ENCODE measurements at places on chromosomes 7 and 10.

DNA sequence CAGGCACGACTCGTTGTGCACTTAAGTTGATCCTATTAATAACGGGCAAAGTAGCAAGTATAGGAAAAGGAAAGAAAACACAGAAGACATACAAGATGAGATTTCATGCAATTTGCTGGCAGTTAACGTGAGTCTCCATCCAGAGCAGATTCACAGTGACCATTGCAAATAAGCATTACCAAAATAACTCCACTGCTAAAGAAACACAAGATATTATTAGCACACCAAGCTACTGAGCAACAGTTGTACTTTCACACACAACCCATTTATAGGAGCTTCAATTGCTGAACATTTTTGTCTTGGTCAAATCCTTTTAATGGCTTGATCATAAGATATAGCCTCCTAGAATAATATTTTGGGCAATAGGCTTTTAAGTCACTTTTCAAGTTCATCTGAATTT, 187.7 kb upstream of the HGF start:
- no peak for DNase-seq

DNA sequence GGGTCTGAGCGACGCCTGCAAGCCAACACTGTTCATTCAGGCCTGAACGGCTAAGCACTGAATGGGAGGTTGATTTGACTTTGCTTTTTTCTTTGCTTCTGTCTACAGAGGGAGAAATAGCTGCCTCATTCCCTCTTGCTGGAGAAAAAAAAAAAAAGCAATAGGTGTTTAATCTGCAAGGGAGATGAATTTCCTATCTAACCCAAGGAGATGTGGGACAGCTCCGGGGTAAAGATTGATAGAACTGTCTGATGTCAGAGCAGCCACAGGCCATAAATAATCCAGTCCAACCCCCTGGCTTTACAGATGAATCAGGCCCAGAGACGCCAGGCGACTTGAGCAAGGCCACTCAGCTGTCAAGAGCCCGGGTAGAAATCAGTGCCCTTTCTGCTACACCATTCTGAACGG, 168.0 kb downstream of the ARHGAP12 start:
- no peak for DNase-seq

- no peak for DNase-seq
These were observed 180.5 kb downstream of the ZNF365 start for GRCh38 chr10:62554632-62555199.

GRCh38 chr10:123743441-123744223, 77.5 kb downstream of the GPR26 start:
- no peak for DNase-seq

- DNase-seq: no peak
These were observed 386.0 kb downstream of the SEMA3D start for GRCh38 chr7:84800846-84801245.

DNA sequence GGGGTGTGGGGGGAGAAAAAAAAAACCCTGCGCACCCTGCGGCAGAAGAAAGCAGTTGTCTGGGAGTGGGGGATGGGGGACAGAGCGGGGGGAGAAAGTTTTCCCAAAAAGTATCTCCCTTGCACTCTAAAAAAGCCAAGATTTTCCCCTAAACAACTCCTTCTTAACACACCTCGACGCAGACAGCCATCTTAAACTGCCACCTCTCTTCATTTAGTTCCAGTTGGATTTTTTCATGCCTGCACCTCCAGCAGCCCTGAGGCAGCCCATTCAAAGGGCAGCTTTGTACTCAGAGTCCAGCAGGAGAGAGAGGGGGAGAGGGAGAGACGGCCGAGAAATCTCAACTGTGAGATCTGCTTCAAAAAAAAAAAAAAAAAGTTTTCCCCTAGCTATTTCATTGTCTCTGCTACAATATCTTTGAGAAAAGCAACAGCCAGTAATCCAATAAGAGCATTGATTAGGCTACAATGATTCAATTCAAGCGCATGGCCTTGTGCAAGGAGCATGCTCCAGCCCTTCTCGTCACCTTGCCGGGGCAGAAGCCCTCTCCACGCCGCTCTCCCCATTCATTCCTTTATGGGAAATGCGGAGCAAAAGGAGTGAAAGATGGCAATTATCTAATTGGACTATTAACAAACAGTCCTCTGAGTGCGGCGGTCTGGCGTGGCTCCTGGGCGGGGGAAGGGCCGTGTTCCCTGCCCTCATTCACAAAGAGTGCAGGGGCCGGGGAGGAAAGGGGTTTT, 939 bp upstream of the VAX1 start:
- DNase-seq: no peak

DNA sequence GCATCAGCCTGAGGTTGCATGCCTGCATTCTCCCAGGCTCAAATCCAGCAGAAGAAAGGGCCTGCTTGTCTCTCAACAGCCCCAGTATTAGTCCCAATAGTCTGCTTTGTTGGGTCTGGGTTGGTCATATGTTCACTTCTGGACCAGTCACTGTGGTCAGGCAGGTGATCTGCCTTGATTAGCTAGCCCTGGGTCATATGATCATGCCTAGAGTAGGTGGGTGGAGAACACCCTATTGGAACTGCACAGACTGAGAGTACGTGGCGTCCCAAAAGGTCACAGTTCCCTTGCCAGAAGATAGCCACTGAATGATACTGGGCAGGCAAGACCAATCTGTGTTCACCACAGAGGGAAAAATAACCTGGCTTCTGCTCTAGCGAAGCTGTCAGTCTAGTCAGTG, 80.1 kb downstream of the SH2D4B start:
- DNase-seq: no peak

GRCh38 chr10:131731780-131732630, 168.8 kb upstream of the PPP2R2D start:
- DNase-seq: no peak

DNA sequence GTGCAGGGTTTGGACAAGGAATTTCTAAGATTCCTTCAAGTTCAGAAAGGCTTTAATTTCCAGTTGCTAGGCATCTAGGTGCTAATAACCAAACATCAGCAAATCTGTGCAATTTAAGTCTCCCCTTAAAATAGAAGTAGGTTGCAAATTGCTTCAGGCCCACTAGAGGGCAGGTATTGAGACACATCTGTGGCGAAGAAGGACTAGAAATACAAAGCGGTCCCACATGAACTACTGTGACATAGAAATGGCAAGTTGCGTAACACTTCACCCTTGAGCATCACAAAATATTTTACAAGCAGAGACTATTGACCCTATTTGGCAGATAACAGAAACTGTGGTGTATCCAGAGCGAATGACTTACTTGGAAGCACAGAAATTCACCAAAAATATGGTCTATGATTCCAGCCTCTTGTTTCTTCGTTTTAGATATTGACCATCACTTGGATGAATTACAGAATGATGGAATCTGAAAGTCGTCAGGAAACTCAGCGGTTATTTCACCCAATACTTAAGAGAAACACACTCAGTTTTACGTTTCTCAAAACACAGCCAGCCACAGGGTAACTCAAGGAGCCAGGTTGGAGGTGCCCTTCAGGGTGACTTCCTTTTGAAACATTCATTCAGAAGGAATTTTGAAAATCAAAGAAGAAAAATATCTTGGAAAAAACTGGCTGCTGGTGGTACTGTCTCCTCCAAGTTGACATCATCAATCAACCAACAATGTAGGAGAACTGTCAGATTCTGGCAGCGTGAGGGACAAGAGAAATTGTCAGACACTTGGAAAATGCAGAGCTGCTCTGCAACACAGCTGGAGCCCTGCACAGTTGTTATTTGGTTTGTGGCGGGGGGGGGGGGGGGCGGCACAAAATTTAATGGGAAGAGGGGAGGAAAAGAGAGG, 256.3 kb upstream of the MINDY3 start:
- DNase-seq: no peak
